GM23338 (cell line): ENCODE measurements at places on chromosomes 2 and 18. TPM values are rescaled to one million over a fixed set of nuclear protein-coding genes. Genes with fewer than 3 reads are reported as not detected.

NT5DC4 gene
- not detected in 2 replicates for total RNA-seq

STPG4 gene
- 0.28 TPM in 1 of 2 replicates, not detected in the other for total RNA-seq

RNF152 gene
- total RNA-seq = 2.9 and 7.9 TPM in 2 replicates

KYNU gene
- 0.03 and 0.50 TPM in 2 replicates for total RNA-seq

APLF gene
- total RNA-seq = 3.7 and 6.6 TPM in 2 replicates

RAB31 gene
- total RNA-seq = 18.8 and 33.8 TPM in 2 replicates

ACOXL gene
- 14.7 and 15.7 TPM in 2 replicates for total RNA-seq

C1GALT1C1L gene
- total RNA-seq = 0.17 TPM in 1 of 2 replicates, not detected in the other

EPG5 gene
- total RNA-seq = 17.5 and 29.2 TPM in 2 replicates

IL1RL1 gene
- not detected in 2 replicates for total RNA-seq

HS6ST1 gene
- total RNA-seq = 76.4 and 106 TPM in 2 replicates

BOLL gene
- 0.04 TPM in 1 of 2 replicates, not detected in the other for total RNA-seq

ASAP2 gene
- total RNA-seq = 15.6 and 16.5 TPM in 2 replicates

SPR gene
- total RNA-seq = 15.2 and 18.4 TPM in 2 replicates

C2orf78 gene
- total RNA-seq = 0.14 TPM in 1 of 2 replicates, not detected in the other

LYG2 gene
- 1.2 TPM in 1 of 2 replicates, not detected in the other for total RNA-seq

TOGARAM2 gene
- total RNA-seq = 0.47 and 1.8 TPM in 2 replicates

LCT gene
- total RNA-seq = not detected in 2 replicates

KIF1A gene
- total RNA-seq = 183 and 214 TPM in 2 replicates

SH3RF3 gene
- total RNA-seq = 0.63 and 1.2 TPM in 2 replicates

PRSS56 gene
- 0.31 TPM in 1 of 2 replicates, not detected in the other for total RNA-seq

CPLX4 gene
- total RNA-seq = not detected in 2 replicates

ST8SIA5 gene
- total RNA-seq = 4.8 and 7.0 TPM in 2 replicates

ANKRD44 gene
- 0.56 and 1.7 TPM in 2 replicates for total RNA-seq

ABI2 gene
- total RNA-seq = 94.3 and 114 TPM in 2 replicates

PPP1R1C gene
- 3.5 and 5.7 TPM in 2 replicates for total RNA-seq

IHH gene
- total RNA-seq = not detected in 2 replicates

GREB1 gene
- 35.0 and 36.5 TPM in 2 replicates for total RNA-seq

SLC9A4 gene
- not detected in 2 replicates for total RNA-seq

GKN2 gene
- not detected in 2 replicates for total RNA-seq

AQP12B gene
- not detected in 2 replicates for total RNA-seq

ALPP gene
- 0.28 and 0.31 TPM in 2 replicates for total RNA-seq

SKOR2 gene
- total RNA-seq = 0.42 TPM in 1 of 2 replicates, not detected in the other

COBLL1 gene
- 7.4 and 13.7 TPM in 2 replicates for total RNA-seq

SPP2 gene
- not detected in 2 replicates for total RNA-seq

RAB10 gene
- 102 and 116 TPM in 2 replicates for total RNA-seq

ACTR3 gene
- 137 and 138 TPM in 2 replicates for total RNA-seq
